ENCODE measurements at places on chromosomes 11 and 22.

GRCh38 chr11:68670208-68670992 lies 13.9 kb upstream of the GAL start:
- DNase-seq: no peak

DNA sequence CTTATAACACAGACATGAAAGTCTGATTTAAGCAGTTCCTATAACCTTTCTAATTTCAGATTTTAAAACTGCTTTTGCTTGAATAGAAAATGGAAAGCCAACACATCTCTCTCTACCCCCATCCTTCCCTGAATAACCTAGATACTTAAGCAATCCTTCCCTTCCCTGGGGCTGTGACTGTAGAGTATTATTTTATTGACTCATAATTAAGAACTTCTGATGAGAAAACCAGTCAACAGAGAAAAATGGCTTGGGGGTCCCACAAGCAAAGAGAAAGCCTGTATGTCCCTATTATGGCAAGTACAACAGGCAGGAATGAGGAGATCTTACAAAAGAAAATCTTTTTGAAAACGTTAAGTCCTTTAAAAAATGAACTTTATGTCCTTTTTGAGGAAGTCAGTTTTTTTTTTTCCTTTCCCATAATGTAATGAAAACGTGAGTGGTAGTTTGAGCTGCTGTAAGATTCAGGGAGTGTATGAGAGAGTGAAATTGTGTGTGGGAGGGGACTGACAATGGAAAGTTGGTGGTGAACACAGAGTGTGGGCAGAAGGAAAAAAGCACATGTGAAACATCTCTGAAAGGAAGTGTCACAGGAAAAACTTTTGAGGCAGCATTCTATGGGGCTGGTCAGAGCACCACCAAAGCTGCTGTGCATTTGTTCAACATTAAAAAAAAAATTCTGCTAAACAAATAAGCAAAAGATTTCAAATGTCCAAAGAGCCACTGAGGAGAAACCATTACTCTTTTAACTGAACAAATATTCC lies 154.6 kb downstream of the MAML2 start:
- DNase-seq: peak; percentile 35

DNA sequence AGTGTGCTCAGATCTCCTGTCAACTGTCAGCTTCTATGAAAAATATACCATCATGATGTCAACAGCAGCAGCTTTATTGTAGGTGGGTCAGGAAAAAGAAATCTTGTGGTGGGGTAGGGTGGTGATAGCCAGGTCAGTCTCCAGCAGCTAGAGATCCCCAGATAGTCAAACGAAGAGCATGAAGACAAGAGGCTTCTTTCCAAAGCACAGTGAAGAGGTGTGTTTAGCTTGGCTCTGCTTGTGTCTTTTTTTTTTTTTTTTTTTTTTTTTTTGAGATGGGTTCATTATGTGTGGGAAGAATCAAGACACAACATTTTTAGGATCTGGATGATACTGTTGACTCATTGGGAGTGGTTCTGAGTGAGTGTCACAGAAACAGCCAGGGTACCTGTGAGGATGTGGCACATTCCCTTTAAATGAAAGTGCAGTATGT lies 1075.5 kb downstream of the NTM start:
- DNase-seq: no peak

DNA sequence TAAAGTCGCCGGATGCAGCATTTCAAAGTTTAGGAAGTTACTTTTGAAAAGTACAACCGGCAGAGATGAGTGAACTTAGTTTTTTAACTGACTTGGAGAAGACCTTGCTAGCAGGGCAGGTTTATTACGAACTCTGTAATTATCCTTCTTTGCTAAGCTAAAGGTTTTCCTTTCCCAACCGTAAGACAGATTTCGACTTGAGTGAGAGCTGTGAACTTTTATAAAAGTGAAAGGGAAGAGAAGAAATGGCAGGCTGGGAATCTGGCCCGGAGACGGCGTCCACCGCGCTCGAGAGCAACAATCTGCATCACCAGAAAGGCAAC lies 659 bp upstream of the TEAD1 start:
- DNase-seq: no peak

- no peak for DNase-seq
Measured at GRCh38 chr11:15484398-15484797, 369.7 kb downstream of the INSC start.

DNA sequence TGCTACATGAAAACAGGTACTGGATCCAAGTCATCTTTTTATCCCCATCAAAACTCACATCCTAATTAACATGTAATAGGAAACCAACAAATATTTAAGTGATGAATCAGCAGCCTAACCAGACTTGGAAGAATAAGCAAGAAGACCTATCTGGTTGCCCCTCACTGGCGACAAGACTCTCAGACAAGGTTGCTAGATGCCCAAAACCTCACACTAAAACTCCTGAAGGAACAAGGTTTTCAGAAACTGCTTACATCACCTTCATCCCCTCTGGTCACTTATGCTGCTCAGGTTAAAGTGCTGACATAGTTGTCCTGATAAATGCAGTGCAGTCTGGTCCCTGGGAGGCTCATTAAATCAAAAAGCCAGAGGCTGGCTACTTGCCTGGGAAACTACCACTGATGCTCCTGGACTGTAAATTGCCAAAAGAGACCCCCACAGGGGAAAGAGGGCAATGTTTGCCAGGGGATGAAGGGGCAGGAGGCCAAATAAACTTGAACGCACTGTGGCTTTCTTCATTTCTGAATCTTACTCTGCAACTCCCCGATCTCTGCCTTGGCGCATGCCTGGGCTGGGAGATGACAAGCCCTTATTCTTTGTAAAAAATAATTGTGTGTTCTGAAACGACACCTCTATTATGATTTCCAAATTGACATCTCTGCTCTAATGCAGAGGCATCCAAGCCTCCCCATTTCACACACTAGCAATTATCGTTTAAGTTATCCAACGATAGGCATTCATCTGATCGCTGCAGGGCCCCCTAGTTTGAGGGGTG lies 72.7 kb downstream of the AMBRA1 start:
- peak; percentile 23 for DNase-seq

GRCh38 chr22:25941365-25941960 lies 199.5 kb downstream of the MYO18B start:
- no peak for DNase-seq

DNA sequence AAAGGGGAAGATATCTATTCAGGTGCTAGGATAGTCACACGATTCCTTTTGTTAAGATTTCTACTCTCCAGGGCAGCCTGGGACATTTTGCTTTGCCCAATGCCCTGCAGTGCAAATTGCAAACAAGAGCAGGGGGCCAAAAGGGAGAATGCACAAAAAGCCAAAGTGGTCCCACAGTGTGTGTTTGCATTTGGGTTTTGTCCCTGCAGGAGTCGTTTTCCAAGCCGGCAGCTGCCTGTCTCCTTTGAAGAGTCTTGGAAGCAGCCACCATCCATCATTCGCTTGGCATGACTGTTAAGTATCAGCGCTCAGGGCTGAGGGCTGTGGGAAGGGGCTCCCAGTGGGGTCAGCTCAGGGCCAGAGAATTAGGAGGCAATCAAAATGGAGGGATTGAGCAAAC lies 184.7 kb downstream of the MIAT start:
- no peak for DNase-seq

- no peak for DNase-seq
Measured at GRCh38 chr11:350723-351255, 18.5 kb upstream of the B4GALNT4 start.

DNA sequence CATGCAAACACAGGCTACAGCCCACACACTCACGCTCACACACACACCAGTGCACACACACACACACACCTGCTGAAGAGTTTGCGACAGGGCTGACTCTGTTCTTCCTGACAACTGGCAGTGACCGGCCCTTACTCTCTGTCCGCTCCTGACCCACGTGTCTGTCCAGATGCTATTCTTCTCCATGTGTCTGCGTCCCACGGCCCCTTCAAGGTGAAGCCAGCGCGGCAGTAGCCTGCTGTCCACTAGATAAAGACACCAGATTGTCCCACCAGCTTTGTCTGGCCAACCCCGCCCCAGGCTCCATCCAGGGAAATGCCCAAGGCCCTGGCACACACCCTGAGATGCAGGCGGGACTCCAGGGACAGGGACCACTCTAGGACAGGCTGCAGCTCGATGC lies 713.9 kb downstream of the BRD1 start:
- no peak for DNase-seq

DNA sequence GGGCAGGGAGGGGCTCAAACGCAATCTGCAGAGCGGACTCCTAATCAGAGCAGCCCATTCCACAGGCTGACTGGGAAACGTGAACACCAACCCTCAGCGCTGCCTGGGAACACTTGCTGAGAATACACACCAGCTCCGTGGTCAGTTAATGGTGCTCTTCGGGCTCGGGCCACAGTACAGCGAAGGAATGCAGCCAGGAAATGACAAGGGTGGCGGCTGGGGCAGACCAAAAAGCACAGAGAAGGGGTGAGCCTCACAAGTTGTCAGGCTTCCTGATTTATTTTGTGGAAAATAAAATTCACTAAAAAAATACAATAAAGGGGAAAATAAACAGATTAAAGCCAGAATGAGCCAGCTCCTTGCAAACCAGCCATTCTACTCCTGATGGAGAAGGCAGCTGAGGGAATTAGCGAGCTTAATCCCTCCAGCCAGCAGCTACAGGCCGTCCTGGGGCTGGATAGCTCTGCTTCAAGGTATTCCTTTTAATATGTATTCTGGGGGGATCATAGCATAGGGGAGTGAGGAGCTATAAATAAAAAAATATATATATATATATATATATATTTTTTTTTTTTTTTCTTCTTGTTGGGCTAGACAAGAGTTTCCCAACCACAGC lies 165.5 kb upstream of the NTM start:
- DNase-seq: no peak

DNA sequence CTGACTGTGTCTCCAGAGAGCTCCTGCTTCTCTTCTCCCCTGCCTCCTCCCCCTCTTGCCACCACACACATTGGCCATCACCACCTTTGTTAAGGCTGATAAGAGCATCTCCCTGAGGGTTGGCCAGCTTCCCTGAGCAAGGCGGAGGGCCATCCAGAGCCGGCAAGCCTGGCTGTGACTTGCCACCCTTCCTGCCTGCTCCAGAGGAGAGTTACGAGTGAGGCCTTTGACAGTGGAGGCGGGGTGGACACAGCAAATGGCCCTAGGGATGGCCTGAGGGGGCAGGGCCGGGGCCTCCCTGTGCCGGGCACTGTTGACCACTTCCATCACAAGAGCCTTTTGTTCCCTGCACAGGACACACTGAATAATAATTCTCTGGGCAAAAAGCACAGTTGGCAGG lies 5.4 kb downstream of the FREY1 start:
- no peak for DNase-seq

GRCh38 chr11:1548221-1549070 lies 23.6 kb downstream of the DUSP8 start:
- no peak for DNase-seq

DNA sequence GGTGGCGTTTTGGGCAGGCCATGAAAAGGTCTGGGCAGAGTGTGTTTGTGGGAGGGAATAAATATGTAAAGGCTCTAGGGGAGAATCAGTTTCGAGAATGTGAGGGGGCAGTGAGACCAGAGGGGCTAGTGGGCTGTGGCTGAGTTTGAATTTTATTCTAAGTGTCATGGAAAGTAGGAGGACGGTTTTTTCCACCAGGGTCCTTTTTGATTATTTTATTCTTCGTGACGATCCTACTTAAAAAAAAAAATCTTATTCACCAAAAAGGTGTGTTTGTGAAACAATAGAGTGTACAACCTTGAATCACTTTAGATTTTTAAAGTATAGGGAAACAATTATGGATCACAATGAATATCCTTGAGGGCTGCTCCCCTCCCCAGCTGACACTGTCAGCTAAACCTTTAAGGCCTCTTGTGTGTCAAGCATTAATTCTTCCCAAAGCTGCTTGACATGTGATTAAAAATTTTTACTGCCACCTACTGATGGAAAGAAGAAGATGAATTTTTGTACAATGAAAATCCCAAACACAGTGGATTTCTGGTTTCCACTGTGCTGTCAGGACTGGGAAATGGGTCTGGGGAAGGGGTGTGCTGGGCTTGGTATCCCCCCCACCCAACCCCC lies 107.5 kb upstream of the OR4B1 start:
- peak; percentile 29 for DNase-seq

DNA sequence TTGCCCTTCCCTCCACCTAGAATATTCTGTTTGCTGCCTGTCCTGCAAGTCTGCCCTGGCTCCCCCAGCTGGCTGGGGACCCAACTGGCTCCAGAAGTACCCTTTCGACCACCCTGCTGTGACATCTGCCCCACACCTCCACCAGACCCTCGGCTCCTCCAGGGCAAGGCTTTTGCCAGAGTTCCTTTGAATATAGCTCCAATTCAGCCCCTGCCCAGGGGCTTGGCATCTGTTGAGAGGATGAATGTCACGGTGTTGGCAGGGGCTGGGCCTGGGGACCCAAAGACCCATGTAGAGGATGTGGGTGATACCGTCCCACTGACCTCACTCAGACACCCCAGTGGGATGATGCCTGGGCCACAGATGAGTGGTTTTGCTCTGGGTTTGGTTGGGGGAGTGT lies 4.0 kb downstream of the NLRP6 start:
- DNase-seq: no peak

- no peak for DNase-seq
Measured at GRCh38 chr11:8252946-8253345, 10.7 kb downstream of the LMO1 start.

DNA sequence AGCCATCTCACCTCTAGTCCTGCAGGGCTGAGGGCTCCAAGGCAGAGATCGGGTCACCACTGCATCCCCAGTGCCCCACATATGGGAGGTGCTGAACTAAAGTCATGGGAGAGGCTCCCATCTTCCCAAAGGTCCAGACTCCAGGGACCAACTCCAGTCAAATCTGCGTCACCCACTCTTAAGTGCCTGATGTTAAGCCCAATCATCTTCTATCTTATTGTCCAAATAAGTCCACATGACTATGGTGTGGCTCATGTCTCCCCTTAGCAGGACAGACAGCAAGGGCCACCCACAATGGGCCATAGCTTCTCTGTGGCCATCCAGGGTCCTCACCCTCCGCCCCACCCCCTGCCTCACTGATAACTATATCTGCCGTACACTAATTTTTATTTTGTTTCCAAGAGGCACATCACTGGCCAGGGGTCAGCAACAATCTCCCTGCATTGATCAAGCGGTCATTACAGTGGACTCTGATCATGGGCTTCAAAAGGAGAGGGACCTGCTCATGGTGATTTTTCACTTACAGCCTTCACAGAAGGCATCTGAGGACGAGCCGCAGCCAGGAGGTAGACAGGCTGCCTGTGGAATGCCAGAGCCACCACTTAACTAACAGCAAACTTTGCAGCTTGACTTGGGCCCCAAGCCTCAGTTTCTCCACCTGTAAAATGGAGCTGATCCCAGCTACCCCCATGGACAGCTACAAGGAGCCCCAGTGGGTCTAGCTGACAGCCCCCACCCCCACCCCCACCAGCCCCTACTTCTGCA lies 23.3 kb downstream of the MYH9 start:
- no peak for DNase-seq
